ENCODE measurements at places on chromosomes 4 and X. TPM values are rescaled to one million over a fixed set of nuclear protein-coding genes. Genes with fewer than 3 reads are reported as not detected.

DNA sequence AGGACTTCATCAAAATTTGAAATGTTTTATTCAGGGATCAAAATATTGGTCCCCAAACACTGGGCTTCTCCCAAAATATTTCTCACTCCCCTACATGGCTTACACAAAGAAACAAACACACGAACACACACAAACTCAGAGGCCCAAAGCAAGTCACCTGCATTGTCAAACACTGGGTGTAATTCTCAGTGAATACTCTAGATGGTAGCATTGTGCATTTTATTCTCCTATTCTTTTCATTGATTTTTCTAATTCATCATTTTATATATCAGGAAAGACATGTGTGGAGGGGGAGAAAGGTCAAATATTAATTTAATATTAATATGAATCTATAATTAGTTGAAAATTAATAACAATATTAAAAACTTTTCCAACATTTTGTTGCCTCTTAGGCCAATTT is 72.3 kb upstream of the TNMD start:
- DNase-seq = no peak

DNA sequence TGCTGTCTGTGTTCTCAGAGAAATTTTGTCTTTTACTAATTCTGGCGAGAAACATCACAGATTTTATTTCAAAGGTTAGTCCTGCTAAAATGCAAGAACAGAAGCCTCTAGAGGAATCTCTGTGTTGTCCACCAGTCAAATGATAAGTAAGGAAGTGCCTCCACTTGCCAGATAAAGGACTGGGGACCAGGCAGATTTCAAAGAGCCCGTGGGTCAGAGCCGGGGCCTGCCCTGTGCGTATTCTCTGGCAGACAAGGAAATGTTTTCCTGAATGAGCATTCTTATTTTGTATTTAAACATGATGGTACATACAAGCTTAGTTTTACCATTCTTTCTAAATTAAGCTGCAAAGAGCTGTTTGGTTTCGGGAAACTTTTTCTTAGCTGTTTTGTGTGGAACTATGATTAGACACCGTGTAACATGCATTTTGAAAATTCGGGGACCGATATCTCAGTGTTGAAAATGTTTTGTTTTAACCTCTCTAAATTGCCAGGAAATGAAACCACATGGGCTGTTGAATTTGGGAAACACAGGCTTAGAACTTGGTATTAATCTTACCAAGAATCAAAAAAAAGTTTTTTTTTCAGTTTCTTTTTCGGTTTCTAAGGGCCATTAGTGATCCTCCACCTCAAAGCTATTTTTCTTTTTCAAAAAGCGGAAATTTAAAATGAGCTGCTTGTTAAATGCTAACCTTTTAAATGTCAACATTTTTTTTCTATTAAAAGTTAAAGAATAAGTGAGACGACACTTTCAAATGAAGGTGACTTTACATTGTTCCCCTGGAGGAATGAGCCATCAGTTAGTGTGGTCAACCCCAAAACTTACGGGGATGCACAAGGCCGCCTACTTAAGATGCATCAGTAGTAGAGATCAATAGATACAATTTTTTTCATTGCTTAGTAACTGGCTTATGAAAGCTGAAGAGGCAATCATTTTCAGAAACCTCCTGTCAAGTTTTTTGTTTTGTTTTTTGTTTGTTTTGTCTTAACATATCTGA is 89.6 kb upstream of the MTM1 start:
- DNase-seq = no peak

CLCN4 gene
- total RNA-seq = 2.9 TPM

NDST4 gene
- not detected for total RNA-seq

- no peak for DNase-seq
Measured at GRCh38 chr4:158914218-158914617, 145.4 kb downstream of the FNIP2 start.

GRCh38 chr4:82267506-82267905 is 106.3 kb downstream of the HNRNPD start:
- DNase-seq = no peak

GRCh38 chrX:24694825-24695224 is 1.1 kb downstream of the POLA1 start:
- DNase-seq = no peak

DNA sequence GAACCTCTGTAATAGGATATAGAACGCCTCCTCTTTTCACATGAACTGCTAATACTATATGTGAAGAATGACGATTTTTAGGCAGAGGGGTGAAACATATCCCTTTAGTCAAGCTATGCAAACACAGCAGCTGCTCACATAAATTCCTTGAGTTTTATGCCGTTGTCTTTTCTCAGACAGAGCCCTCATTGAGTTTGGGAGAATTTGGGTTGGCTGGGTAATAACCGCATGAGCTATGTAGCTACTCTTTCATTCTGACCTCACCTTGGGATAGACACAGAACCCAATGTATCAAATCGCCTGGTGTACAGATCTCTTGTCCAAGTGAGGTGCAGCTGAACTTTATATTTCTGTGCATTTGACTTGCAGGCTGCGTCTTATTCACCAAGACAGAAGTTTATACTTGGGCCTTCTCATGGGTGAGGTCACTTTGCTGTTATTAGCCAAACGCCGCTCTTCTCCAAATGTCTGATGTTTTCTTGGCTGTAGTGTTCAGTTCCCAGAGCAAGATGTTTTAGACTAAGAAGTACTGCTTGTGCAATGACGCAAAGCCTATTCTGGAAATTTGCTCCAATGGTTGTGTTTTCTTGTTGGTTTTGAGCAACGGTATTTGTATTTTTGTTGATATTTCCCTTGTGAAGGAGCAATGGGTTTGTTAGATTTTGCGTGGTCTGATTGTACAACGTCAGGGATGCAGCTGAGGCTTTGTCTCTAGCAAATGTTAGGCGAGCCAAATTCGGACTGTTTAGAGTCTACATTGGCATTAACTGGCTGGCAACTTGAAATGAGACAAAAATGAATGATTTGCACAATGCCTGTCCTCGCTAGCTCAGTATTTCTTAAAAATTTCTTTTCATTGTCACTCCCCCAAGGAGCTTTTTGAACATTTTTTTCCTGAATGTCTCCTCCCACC is 11.2 kb upstream of the SPARCL1 start:
- no peak for DNase-seq

DNA sequence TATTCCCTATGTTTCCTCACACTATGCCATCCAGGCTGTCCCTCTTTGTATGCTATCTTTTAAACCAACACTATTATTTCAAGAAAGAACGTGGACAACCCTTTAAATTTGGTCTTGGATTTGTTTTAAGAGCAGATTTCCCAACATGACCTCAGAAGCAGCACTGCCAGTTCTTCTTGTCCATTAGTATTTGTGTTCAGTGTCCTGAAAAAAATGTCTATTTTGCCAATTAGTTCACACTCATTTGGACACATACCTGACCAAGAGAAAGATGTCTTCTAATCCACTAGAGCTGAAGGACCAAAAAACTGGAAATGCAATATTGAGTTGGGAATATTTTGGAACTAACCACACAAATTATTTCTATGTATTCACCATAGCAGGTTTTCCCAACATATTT is 223.2 kb upstream of the CNKSR2 start:
- DNase-seq = no peak

DNA sequence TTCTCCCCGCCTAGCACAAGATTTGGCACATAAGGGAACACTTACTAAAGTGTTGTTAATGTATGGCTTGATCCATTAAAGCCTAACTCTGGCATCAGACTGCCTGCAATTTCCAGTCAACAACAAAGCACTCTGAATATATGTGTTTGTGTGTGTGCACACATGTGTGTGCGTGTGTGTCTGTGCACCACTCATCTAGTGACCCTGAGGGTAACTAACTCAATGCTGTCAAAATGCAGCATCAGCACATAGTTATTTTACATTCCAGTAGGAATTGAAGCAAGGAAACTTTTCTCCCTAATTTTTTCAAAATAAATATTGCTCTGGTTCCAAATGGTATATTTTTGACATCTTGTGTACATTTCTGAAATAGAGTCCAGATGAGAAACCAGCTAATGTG is 94.4 kb downstream of the SHROOM4 start:
- no peak for DNase-seq

- no peak for DNase-seq
Measured at GRCh38 chr4:2406920-2407319, 11.5 kb downstream of the ZFYVE28 start.

DNA sequence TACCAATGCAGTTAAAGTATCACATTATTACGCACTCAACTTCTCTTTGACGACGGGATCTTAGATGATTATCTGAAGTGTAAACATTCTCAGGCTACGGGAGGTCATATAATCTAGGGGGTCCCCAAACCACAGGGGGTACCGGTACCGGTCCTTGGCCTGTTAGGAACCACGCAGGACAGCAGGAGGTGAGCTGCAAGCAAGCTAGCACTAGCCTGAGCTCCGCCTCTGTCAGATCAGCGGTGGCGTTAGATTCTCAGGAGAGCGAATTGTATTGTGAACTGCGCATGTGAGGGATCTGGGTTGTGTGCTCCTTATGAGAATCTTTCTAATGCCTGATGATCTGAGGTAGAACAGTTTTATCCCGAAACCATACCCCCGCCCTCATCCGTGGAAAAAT is 20.6 kb upstream of the PRR27 start:
- no peak for DNase-seq

- DNase-seq = no peak
Measured at GRCh38 chr4:140472156-140472555, 25.9 kb downstream of the MGAT4D start.

DNA sequence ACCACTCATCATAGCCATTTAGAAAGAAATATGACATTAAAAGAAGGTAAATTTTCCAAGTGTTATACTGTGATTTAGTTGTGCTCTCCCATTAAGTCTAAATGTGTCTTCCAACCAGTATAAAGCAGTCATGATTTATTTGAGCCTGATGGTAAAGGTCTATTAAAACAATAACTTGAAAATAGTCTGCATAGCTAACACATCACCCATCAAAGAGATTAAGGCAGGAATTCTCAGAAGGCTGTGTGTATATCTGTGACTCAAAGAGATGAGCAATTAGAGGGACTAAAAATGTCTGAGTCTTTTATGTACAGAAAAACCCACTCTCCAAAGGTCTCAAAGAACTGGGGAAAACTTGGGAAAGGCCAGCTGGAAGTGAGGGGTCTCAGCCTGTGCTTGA is 70.3 kb upstream of the IQCM start:
- no peak for DNase-seq

- no peak for DNase-seq
Measured at GRCh38 chrX:42149281-42149680, 225.9 kb upstream of the CASK start.

DNA sequence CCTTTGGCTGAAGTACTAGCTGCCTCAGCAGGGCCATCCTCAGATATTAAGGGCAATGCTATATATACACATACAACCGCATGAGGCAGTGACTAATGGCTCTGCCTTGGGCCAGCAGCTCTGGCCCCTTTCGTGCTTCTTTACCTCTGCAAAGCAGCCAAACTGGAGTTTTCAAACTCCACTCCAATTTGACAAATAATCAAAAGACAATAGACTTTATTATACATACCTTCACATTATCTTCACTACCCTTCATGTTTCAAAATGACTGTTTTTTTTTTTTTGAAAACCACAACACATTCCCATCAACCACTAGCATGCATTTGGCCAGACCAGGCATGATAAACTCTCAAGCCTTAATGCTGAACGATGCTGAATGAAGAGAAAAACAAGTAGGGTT is 187.7 kb downstream of the ENOX2 start:
- no peak for DNase-seq

DNA sequence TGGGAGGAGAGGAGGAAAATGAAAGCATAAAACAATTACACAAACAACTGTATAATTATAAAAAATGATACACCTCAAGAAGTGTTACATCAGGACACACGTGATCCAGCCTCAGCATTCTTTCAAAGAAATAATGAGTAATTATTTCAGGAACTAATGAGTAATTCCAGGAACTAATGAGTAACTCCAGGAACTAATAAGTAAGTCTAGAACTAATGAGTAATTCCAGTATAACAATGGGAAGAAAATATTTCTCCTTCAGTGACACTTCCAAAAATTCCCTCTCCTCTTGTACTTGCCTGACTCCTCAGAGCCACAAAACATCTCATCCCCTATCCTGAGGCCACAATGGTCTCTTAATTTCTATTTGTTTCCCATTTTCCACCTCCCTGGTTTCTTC is 63.5 kb upstream of the COL25A1 start:
- DNase-seq = no peak

DNA sequence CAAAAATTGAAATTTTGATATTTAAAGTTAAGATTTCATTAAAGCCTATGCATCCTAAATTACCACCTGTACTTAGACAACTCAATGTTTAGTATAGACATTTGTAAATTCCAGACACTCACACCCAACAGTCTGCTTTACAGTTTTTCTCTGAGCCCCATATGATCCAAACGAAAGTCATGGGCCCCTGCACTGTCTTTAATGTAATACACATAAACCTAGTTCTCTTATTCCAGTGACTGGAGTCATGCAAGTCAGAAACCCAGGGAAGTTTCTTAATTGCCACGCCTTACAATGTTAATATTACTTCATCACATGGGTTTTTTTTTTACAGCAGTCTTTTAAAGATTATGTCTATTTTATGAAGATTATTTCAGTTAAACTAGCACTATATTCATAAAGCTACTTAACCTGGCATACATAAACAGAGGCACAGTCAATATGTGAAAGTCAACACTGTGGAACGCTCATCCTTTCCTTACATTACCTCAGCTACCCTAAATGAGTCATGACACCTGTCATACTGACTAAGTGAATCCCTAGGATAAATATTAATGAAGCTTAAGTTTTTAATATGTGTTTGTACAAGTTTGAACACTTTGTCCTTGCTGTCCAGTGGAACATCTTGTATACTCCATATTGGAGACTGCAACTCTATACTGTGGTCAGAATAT is 67.7 kb upstream of the H2AZ1 start:
- no peak for DNase-seq

RNF175 gene
- total RNA-seq = not detected

- no peak for DNase-seq
Measured at GRCh38 chrX:153412746-153413720, 1.8 kb downstream of the ZFP92 start.

DNA sequence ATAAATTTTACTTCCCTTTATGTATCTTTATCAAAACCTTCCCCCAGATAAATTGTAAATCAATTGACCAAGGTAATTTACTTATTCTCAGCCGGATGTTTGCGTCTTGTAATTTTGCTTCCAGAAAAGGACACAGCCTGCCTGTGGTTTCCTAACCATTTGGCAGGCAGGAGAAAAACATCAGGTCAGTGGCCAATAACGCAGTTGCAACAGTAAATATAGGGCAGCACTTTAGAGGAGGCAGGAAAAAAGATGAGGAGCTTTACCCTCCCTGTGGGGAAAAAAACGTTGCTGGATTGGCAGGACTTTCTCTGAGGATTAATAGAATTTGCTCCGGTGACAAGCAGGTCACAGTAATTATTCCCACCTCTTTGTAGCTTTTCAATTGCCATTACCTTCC is 2618.1 kb downstream of the ARAP2 start:
- no peak for DNase-seq

CC2D2A gene
- 3.8 TPM for total RNA-seq
